ENCODE measurements at places on chromosomes 2 and 18.

DNA sequence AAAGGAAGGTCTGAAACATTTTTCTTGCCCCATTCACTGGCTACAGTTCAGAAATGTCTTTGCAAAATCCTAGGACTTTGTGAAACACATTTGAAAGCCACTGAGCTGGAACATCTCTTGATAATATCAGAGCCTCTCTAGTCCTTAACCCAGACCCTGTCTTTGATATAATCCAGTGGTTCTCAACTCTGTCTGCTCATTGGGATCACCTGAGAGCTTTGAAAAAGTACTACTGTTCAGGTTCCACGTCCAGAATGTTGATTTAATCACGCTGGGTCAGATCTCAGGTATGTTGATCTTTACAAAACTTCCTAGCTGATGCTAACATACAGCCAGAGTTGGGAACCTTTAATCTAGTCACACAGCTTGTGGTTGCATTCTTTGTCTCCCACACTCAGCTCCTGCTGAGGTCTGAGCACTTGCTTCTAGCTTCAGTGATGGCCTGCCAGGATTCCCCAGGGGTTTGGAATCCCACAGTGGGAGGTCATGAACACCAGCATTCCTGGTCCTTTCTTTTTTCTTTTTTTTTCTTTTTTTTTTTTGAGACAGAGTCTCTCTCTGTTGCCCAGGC lies 262.7 kb downstream of the SETBP1 start:
- no peak for DNase-seq

DNA sequence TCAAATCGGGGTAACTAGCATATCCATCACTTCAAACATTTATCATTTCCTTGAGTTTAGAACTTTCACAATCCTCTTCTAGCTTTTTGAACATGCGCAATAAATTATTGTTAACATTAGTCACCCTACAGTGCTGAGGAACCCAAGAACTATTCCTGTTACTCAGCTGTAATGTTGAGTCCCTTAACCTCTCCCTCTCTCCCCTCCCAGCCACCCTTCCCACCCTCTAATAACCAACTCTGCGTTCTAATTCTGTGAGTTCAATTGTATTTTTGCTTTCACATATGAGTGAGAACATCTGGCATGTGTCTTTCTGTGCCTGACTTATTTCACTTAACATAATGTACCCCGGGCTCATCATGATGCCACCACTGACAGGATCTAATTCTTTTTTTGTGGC lies 78.6 kb upstream of the RANBP2 start:
- no peak for DNase-seq

DNA sequence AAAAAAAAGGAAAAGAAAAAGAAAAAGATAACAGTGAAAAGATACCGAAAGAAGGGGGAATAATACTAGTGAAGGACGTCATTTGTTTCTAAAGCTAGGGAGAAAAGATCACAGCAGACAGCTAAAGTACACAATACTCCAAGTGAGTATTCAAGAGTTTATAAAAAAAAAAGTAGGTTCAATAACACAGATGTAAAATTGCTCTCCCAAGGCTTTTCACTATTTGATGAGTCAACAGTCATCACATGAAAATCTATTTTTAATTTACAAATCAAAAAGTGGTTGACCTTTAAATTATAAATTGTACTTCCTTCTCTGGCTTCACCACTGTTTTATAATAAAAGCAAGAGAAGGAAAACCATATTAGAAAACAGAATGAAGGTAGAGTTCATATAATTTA lies 144.0 kb downstream of the ZRANB3 start:
- no peak for DNase-seq

DNA sequence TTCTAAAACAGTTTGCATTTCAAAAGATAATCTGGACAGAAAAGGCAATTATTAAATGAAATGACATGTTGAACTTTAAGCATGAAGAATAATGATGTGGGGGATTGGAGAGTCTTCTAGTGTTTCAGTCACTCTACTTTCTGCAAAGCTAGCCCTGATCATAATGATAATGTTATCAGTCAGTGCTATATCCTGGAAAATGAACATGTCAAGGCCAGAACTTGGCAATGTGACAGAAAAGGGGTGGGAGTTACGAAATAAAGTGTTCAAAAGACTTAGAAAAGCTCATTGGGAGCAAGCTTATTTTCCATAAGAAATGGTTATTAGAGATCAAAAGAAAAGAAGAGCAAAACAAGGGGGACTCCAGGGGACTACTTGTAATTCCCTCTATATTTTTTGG lies 288.5 kb upstream of the SLC8A1 start:
- DNase-seq: no peak

- DNase-seq: no peak
These were observed 13.4 kb upstream of the CELF4 start for GRCh38 chr18:37578886-37579513.

DNA sequence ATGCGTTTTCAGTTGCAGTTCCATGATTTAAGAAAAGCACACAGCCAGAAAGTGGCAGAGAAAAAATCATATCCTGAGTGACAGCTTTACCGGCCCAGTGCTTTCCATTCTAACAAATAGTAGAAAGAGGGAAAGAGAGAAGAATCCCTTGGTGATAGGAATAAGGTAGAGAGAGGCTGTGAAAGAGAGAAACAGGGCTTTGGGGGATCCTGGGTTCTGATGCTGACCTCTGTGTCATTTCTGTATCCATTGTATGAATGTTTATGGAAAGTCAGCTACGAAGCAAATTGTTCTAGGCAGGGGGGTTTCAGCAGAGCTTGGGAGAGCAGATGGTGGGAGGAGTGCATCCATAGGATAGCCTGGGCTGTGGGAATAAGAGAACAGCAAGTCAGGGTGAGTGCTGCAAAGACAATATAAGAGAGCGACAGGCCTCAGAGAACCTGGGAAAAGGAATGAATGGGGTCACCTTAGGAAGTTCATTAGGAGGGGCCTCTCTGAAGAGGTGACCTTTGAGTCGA lies 203.4 kb upstream of the TNP1 start:
- no peak for DNase-seq

GRCh38 chr2:230762317-230762896 lies 49.8 kb downstream of the CAB39 start:
- DNase-seq: peak; percentile 30

GRCh38 chr18:59561612-59562011 lies 135.6 kb downstream of the CCBE1 start:
- no peak for DNase-seq

DNA sequence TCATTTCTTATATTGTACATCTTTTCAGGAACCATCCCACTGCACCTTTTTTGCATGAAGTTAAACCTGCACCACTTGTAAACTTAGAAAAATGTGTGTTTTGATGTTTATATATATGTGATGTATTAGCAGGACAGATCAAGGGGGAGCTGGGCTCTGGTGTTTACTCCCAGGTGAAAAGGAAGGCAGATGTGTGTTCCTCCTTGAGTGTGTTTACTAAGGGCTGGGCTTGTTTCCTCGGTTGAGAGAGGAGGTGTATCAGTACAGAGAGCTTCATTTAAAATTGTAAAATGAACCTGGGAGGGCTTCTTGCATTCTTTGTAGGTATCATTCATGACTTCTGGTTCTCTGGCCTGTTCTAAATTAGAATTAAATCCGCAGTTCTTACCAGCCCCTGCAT lies 14.8 kb downstream of the LPIN1 start:
- DNase-seq: no peak

DNA sequence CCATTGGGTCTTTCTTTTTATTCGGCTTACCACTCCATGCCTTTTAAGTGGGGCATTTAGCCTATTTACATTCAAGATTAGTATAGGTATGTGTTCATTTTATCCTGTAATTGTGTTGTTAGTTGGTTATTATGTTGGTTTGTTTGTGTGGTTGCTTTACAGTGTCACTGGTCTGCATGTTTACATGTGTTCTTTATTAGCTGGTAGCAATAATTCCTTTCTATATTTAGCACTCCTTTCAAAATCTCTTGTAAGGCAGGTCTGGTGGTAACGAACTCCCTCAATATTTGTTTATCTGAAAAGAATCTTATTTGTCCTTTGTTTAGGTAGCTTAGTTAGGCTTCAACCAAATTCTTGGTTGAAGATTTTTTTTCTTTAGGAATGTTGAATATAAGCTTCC lies 68.7 kb upstream of the XDH start:
- no peak for DNase-seq

DNA sequence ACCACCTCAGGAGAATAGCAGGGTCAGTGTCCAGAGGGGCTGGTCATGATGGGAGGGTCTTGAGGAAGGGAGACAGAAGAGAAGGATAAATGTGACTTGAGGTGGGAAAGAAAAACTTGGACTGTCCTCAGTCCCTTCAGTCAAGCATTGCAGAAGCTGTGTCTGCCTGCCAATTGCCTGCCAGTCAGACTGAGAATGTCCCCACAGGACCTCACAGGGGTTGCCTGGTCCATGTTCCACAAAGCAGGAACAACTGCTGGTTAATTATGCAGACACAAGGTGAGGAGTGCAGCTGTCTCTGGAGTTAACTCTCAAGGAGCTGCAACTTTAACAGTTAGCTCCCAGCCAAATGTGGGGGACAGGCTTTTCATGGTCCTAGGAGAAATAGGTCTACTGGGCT lies 75.7 kb downstream of the TRIM43 start:
- DNase-seq: no peak

DNA sequence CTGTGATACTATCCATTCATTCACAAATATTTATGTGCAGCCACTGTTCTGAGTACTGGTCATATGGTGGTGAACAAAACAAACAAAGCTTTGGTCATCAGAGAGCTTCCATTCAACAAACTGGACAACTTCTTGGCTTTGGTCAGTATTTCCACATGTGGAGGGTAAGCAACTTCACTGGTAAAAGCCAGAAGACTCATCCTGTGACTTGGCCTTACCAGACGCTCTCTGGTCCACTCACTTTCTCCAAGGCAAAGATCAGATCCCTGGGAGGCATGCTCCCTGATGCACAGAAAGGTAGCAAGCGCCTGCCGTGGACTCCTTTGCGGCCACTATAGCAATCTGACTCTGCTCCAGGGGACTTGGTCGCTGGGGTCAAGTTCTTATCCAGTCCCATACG lies 179.5 kb downstream of the EN1 start:
- no peak for DNase-seq

- DNase-seq: peak; percentile 51
These were observed 37.2 kb downstream of the TSHZ1 start for GRCh38 chr18:75247611-75248421.
